ENCODE measurements at places on chromosomes 4 and X.

GRCh38 chrX:1384658-1385252 is 7.2 kb downstream of the SLC25A6 start:
- DNase-seq: no peak

GRCh38 chr4:1192493-1193205 is 20.3 kb upstream of the SPON2 start:
- DNase-seq: peak; percentile 13

GRCh38 chr4:107825072-107825824 is 516 bp downstream of the SGMS2 start:
- DNase-seq: peak; percentile 13

- DNase-seq: no peak
Observed at GRCh38 chrX:153667956-153668396, 5.6 kb downstream of the PNCK start.

DNA sequence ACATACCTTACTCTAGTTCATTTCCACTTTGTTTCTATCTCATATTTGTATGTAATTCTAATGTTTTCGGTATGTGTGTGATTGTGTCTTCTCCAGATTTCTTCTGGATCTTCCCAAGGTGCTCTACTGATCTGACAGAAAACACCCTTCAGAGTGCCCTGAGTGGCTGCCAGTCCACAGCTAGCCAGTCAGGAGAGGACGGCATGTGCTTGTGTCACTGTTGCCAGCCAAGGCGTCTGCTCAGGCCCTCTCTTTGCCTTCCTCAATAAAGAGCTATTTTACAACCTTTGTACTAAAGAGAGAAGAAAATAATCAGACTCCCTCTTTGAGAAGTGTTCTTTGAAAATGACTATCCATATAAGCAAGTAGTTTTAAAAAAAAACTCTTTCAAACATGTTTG is 29.0 kb downstream of the CD99L2 start:
- DNase-seq: no peak

- no peak for DNase-seq
Observed at GRCh38 chr4:156437666-156438065, 484.0 kb upstream of the CTSO start.

- DNase-seq: no peak
Observed at GRCh38 chr4:89196056-89196674, 84.8 kb downstream of the TIGD2 start.

GRCh38 chrX:95884186-95884585 is 800.5 kb upstream of the DIAPH2 start:
- DNase-seq: no peak

DNA sequence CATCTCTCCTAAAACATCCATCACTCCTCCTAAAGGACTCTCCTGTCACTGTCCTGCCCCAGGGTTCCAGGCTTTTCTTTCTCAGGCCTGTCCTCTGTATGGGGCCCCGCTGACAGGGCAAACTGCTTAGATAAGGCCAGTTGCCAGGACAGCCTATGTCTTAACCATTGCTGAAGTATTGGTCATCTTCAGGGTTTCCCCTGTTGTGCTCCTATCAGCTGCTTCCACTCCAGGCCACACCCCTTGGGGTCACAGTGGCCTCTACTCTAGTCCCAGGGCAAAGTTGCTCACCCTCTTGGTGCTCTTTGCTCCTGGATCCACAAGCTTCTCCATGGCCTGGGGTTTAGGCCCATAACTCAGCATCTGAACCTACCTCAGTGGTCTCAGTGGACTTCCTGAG is 138.0 kb upstream of the PJA1 start:
- no peak for DNase-seq

DNA sequence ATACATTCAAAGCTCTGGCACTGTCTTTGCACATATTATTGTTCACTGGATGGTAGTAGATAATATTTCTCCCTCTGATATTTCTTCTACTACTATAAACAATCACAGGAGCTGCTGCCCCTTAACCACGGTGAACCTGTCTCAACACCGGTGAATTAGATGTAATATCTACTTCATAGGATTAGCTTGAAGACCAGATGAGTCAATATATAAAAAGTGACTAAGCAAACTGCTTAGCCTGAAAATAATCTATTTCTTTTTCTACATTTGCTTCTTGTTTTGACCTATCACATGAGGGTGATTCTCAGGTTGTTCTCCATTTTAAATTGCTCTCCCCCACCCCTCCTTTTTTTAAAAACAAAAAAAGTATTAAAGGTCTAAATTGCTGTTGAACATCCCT is 645.5 kb downstream of the ANKRD50 start:
- no peak for DNase-seq

DNA sequence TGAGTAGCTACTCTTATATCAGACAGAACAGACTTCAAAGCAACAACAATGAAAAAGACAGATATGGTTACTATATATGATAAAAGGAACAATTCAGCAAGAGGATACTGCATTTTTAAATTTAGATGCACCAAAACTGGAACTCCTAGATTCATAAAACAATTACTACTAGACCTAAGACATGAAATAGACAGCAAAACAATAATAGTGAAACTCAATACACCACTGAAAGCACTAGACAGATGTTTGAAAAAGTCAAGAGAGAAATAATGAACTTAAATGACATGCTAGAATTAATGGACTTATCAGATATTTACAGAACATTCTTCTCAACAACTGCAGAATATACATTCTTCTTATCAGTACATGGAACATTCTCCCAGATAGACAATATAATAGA is 99.5 kb upstream of the ITM2A start:
- DNase-seq: no peak

GRCh38 chrX:6732101-6732500 is 197.2 kb upstream of the VCX3A start:
- no peak for DNase-seq

- no peak for DNase-seq
Observed at GRCh38 chr4:94636004-94636403, 121.8 kb upstream of the BMPR1B start.

DNA sequence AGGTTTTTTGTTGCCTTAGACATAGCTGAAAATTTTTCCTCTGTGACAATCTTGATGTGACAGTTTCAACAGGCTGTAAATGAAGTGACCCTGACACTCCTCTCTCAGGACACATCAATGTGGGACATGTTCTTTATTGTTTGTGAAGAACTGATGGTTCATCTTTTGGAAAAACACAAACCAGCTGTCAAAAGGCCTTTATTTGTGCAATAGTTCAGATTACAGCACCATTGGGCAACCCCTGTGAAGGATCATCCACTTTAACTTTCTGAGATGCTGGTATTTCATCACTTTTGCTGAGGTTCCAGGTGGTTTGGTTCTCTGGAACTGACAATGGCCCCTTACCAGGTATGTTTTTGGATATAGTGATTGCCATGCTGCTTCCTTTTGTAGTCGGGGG is 40.3 kb downstream of the OSTC start:
- no peak for DNase-seq

DNA sequence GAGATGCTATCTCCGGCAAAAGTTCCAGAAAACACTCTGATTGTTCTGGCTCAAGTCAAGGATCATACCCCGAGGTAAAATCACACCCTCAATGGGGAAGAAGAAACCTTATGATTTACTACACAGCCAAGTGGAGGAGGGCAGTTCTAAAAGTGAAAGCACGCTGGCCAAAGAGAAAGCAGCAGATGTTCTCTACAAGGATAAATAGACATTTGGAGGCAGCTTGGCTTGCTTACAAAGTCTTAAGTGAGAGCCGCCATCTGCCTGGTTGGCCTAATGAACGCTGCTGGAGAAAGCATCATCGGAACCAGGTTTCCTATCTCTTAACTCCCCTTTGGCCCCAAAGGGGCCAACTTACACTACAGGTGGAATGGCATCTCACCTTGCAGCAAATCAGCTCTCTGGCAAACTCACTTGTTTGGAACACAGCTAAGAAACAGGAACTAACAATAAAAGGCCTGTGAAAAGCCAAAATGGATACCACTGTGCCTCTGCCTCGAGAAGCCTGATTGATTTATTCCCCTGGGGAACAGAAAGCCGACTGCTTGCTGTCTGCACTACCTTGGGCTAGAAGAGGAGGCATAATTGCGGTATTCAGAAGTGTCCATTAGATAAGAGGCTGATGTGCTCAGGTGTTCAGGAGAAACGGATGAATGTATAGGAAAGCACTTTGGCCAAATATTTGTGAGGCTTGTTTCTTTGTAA is 22.8 kb downstream of the FRAS1 start:
- DNase-seq: no peak

DNA sequence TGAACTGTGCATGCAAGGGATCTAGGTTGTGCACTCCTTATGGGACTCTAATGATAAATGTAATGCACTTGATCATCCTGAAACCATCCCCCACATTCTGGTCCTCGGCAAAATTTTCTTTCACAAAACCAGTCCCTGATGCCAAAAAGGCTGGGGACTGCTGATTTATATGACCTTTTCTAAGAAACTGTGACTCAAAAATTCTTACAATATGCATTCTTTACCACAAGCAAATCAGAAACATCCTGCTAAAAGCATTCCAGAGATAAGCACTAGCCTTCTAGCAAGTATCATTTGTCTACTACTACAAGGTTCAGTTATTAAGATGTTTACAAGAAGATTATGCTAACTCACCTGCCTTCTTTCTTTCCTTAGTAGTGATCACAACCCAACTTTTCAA is 166.5 kb upstream of the PCDH7 start:
- DNase-seq: no peak

GRCh38 chr4:124018383-124019317 is 622.1 kb downstream of the SPRY1 start:
- peak; percentile 13 for DNase-seq

GRCh38 chrX:12872741-12873140 is 5.9 kb downstream of the TLR7 start:
- no peak for DNase-seq

DNA sequence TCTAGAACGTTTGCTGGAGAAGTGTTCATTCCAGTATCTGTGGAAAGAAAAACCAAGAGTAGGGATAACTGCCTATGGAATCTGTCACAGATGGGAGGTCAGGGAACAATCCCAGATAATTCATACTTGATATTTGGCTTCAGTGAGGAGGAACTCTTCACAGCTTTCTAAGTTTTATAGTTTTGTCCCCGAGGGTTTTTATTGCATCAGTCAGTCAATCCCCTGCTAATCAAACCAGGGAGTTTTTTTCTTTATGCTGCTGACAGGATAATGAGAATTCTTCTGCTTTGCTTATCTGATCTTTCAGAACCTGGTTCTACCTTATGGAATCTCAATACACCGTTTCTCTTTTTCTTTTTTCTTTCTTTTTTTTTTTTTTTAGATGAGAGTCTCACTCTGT is 633 bp upstream of the TRIML2 start:
- DNase-seq: no peak

DNA sequence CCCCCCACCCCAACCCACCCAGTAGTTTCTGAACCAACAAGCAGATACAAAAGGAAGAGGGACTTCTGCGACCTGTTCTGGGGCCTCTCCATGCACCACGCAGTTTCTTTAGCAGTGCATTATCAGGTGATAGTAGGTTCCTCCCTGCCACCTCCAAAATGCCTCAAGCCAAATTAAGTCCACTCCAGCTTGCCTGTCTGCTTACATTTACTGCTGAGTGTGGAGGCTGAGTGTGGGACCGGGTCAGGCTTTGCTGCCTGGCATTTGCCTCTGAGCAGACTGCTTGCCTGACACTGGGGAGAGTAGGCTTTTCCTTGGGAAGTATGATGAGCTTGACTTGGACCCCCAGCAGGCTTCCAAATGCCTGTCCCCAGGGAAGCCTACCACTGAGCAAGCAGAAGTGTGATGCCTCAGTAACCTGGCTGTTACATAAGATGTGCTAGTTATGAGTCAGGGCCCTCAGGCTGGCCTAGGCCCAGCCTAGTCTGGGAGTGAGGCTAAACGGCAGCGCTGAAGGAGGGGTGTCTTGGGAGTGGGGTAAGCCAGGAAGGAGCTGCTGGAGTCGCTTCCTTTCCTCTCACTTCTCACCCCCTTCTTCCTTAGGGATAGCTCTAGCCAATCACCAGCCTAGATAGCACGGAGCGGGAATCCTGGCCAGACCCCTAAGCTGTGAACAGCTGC is 9.0 kb downstream of the TSC22D3 start:
- DNase-seq: no peak

- DNase-seq: no peak
Observed at GRCh38 chrX:12162420-12162819, 24.1 kb downstream of the FRMPD4 start.

GRCh38 chr4:114998316-114998715 is 115.1 kb downstream of the NDST4 start:
- DNase-seq: no peak
